ENCODE measurements at places on chromosomes 11 and 22.

DNA sequence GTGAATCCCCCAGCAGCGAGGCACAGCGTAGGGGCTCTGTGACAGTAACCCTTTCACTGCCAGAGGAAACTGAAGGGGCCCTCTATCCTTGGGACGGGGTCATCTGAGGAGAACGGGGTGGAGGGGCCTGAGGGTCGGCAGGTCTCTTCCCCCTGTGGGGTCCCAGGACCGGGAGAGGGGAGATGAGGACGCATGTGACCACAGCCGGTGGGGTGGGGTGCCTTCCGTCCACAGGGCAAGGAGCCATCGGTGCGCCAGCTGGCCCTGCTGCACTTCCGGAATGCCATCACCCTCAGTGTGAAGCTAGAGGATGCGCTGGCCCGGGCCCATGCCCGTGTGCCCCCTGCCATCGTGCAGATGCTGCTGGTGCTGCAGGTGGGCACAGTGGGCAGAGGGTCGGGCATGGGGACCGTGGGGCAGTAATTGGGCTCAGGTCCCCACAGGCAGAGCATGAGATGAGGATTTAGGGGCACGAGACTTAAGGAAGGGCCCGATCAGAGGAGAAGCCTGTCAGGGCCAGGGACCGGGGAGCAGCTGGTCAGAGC, 20.3 kb upstream of the ARHGAP8 start:
- DNase-seq = no peak

DNA sequence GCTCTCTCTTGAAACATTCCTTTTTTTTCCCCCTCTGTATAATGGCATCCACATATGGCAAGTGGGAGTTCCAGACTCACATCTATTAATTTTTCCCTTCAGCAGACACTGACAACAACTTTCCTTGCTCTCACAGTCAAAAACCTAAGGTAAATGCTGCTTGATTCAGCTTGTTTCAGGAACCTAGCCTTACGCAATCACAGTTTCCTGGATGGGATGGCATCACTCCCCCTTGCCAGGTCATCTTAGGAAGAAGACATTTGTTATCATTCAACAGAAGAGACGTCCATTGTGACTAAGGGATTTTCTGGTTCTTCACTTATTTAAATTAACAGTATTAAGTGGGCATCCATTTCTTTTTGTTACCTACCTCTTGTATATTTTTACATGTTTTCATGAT, 112.0 kb upstream of the PDGFD start:
- no peak for DNase-seq

- DNase-seq = no peak
These were observed 32.5 kb upstream of the NUCB2 start for GRCh38 chr11:17244046-17244445.

- no peak for DNase-seq
These were observed 3.3 kb downstream of the A4GALT start for GRCh38 chr22:42717197-42717928.

DNA sequence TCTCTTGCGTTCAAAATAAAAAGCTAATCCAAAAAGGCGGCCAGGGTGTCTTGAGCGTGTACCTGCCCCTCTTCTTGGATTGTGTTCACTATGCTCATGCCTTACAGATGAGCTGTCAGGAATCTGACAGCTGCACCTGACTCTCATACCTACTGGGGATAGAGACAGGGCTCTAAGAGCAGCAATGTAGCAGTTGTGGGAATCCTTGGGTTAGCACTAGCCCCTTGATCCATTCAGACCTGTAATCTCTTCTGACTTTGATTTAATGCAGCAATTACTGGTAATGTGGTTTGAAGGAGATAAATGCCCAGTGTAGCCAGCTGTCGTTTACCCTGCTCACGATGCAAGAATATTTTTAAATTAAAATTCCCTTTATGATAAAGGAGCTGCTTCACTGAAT, 145.8 kb downstream of the APOL5 start:
- no peak for DNase-seq

GRCh38 chr22:45763236-45763624, 91.6 kb downstream of the ATXN10 start:
- DNase-seq = no peak

- DNase-seq = no peak
These were observed 13.4 kb upstream of the PLEKHB1 start for GRCh38 chr11:73632996-73633395.

GRCh38 chr22:44276041-44276440, 36.7 kb downstream of the SHISAL1 start:
- DNase-seq = no peak

GRCh38 chr11:122933416-122933815, 48.2 kb downstream of the BSX start:
- no peak for DNase-seq

GRCh38 chr11:44916801-44917385, 33.8 kb downstream of the TP53I11 start:
- no peak for DNase-seq

- no peak for DNase-seq
These were observed 4.2 kb downstream of the XBP1 start for GRCh38 chr22:28795932-28796856.

DNA sequence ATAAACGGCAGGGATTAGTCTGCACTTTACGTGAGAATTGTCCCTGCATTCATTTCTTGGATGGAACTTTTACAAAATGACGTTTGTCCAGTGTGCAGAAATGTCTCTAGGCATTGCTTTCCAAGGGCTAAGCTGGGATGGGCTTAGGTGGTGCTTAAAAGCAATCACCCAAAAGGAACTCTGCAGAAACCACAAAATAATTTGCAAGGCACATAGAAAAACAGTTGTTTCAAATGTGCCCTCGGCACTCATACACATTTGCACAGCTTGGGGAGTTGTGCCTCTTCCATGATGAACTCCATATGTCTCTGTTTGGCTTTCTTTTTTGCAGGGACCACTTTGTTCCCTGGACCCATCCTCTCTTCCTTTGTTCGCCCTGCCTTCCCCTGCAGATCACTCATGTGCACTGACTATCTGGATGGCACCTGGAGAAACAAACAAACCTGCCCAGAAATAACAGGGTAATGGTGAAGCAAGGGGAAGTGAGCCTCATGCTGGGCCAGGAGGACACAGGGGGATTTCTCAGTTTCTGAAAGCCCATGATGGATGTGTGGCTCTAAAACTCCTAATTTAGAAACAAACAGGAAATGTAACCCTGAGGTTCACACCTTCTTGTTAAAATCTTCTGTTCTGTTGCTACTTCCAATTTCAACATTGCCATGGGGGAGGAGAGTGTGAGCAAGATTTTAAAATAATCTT, 150.2 kb downstream of the SNX19 start:
- no peak for DNase-seq

GRCh38 chr11:109993786-109994185, 99.4 kb upstream of the ZC3H12C start:
- no peak for DNase-seq

GRCh38 chr22:41070665-41071331, 21.6 kb upstream of the EP300 start:
- DNase-seq = no peak

- no peak for DNase-seq
These were observed 14.7 kb downstream of the MIAT start for GRCh38 chr22:26672060-26672471.

DNA sequence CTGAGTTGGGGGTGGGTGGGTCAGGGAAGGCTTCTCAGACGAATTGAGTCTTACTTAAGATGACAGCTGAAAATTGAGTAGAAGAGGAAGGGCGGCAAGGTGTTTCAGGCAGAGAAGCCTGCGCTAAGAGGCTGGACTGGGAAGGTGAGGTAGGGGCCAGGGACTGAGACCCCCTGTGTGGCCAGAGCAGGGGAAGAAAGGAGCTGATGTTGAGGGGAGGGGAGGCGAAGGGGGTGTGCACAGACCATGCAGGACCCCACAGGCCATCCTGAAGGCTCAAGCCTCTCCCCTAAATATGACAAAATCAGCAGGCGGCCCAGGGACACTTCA, 40.6 kb upstream of the CREB3L1 start:
- DNase-seq = no peak

- no peak for DNase-seq
These were observed 906.7 kb upstream of the CHORDC1 start for GRCh38 chr11:91129596-91129995.

GRCh38 chr11:128565881-128566280, 21.5 kb downstream of the ETS1 start:
- no peak for DNase-seq

GRCh38 chr11:68412593-68413475, 47.7 kb upstream of the PPP6R3 start:
- DNase-seq = no peak

- DNase-seq = no peak
These were observed 77.7 kb downstream of the PKNOX2 start for GRCh38 chr11:125242141-125242775.

GRCh38 chr22:50101870-50102565, 12.2 kb downstream of the MOV10L1 start:
- DNase-seq = no peak

DNA sequence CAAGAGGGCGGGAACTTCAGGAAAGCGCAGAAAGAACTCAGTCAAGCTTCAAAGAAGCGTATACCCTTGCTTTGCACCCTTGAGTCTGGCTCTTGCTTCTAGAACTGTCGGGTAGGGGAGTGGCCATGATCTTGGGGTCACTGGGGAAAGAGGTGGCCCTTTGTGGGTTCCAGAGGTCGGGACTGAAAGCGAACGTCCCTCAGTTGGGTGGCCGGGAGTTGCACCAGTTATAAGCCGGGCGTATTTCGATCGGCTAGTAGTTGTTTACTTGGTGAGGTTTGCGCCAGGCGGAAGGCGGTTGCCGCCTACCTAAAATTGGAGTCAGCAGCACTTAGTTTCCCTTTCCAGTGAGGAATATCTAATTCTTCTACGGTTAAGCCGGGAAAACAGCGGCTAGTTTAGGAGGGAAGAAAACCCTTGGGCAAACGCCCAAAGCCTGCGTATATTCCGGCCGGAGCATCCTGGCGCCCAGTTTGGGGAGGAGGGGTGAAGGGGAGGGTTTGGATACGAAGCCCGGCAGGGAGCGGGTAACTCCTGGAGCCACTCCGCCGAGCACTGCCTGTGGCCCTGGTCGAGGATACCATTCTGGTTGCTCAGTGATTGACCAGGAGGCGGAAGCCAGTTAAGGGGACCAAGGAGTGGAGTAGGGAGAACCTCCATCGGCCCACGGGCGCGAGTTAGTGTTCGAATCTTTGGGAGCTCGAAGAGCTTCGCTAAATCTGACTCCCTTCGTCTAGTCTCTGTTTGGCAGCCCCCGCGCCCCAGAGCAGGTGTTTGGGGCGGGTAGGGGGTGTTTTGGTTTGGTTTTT, 807 bp upstream of the WT1 start:
- DNase-seq = no peak

GRCh38 chr22:42785706-42786499, 65.2 kb upstream of the A4GALT start:
- no peak for DNase-seq

- DNase-seq = no peak
These were observed 2.6 kb upstream of the RTL6 start for GRCh38 chr22:44500599-44500998.

DNA sequence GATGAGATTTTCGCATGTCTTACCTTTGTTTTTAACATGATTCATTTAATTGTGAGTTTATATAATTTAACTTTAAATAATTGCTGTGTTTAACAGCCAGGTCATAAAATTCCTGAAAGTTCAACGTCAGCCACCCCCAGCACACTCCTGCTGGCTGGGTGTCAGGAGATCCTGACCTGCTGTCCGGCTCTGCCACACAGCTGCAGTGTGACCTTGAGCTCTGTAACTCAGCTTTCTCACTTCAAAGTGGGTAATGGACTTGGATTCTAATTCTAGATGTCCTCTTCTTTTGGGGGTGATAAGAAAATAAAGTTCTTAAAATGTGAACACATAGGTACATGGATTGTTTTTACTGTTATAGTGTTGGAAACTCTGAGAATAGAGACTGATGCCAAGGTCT, 10.9 kb downstream of the VPS26B start:
- no peak for DNase-seq

- no peak for DNase-seq
These were observed 486 bp downstream of the NAP1L4 start for GRCh38 chr11:2991452-2992233.

DNA sequence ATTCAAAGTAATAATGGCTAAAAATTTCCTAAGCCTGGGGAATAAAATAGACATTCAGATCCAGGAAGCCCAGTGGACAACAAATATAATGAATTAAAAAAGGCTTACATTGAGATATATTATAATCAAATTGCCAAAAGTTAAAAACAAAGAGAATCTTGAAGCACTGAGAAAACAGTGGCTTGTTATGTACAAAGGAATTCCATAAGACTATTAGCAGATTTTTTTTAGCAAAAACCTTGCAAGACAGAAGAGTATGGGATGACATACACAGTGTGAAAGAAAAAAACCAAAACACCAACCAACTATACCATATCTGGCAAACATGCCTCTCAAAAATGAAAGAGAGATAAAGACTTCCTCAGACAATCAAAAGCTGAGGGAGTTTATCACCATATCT, 20.7 kb downstream of the OR10V1 start:
- DNase-seq = no peak

- no peak for DNase-seq
These were observed 709.9 kb downstream of the LUZP2 start for GRCh38 chr11:25206762-25207161.

- peak; percentile 45 for DNase-seq
These were observed 2.9 kb downstream of the BCR start for GRCh38 chr22:23183061-23183698.

DNA sequence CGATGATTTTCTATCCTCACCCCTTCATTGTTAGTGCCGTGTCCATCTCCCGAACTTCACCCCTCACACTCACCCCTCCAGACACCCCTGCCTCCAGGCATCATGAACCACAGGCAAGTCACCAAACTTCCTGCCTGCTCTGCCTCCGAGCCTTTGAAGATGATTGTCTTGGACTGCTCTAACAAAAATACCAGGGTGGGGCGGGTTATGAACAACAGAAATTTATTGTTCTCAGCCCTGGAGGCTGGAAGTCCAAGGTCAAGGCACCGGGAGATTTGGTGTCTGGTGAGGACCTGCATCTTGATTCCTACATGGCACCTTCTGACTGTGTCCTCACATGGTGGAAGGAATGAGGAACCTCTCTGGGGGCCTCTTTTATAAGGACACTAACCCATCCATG, 1508.3 kb downstream of the TBC1D22A start:
- no peak for DNase-seq

DNA sequence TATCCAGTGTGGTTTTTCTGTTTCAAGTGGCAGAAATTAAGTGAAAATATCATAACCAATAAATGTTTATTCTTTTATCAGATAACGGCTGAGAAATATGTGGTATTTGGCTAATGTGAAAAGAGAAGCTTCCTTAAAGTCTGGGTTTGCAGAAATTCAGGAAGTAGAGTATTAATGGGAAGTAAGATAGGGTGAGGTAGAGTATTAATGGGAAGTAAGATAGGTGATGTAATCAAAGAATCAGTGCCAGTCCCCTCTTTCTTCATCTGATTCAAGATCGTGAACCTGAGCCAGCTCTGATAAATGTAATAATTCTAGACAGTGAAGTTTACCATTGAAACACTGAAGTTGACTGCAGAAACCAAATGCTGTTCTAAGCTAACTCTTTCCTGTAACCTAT, 30.9 kb downstream of the TRPC6 start:
- no peak for DNase-seq

- DNase-seq = no peak
These were observed 60.9 kb upstream of the SESN3 start for GRCh38 chr11:95291946-95292345.

GRCh38 chr11:15594607-15595006, 479.9 kb downstream of the INSC start:
- DNase-seq = no peak
